ENCODE measurements at places on chromosomes 3 and 15. TPM values are rescaled to one million over a fixed set of nuclear protein-coding genes. Genes with fewer than 3 reads are reported as not detected.

- H3K4me1 ChIP-seq: peaks cover 15% of the 10 kb centered on the region
- H3K27ac ChIP-seq: no peak overlapping the region
- H3K4me3 ChIP-seq: no peak overlapping the region
- no peaks in the 10 kb centered on the region for H3K36me3 ChIP-seq
These were observed 161.7 kb downstream of the MECOM start for GRCh38 chr3:169501777-169502320.

DNA sequence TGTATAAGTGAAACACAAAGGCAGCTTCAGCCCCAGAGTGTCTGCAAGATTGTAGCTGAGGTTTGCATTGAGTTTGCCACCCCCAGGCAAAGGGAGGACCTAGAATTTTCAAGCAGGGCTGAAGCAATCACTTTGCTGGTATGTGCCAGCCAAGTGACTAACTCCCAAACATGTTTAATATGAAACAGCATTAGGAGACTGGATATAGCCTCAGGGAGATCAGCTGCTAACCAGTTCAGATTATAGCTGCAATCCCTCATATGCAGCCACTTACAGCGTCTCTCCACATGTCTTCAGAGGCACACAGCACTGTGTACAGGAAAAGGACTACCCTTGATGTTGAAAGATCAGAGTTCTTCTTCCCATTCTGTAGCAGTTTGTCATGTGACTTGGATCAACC is 38.4 kb upstream of the PPP2R3A start:
- no peaks in the 10 kb centered on the region for H3K4me1 ChIP-seq
- no peaks in the 10 kb centered on the region for H3K36me3 ChIP-seq
- no peak overlapping the region for H3K4me3 ChIP-seq
- no peak for DNase-seq

DNA sequence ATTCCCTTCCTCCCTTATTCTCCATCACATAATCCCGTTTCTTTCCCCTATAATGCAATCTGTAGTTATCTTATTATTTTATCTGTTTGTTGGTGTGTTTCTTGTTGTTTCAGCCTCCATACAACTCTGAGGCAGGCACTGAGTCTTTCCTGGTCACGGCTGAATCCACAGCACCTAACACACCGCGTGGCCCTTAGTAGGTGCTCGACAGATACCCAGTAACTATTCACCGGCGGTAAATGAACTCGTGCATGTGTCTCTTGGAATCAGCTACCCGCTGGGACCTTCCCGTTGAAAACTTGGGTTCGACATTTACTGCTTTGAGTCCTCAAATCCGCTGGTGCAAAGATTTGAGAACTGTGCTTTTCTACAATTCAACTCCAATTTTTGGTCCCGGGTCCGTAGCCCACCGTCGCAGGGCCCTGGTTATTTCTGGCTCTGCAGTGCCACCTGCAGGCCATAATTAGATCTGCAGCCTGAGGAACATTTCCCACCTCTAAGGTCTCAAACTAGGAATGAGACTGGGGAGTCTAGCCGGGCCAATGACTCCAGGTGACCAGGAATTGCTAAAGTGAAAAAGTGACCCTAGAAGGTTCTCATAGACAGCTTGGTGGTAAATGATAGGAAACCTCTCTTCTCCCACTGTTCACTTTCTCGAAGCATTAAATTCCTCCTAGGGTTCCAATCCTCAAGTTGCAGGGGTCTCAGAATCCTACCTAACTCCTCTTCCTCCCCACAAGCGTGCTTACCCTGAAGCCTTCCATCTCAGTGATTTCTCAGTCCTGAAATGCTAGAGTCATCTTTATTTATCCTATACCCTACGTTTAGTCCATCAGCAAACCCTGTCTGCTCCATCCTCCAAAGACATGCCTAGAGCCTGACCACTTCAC is 40.0 kb upstream of the TRH start:
- no peaks in the 10 kb centered on the region for H3K27me3 ChIP-seq
- DNase-seq: peak; percentile 43
- H3K36me3 ChIP-seq: peaks cover 6% of the 10 kb centered on the region

GRCh38 chr3:141992512-141992911 is 116.1 kb downstream of the ATP1B3 start:
- no peaks in the 10 kb centered on the region for H3K27me3 ChIP-seq
- no peak overlapping the region for H3K27ac ChIP-seq
- H3K4me1 ChIP-seq: peaks cover 5% of the 10 kb centered on the region
- no peak for DNase-seq
- H3K36me3 ChIP-seq: peaks cover 3% of the 10 kb centered on the region
- no peak overlapping the region for H3K4me3 ChIP-seq

- DNase-seq: no peak
- peaks cover 6% of the 10 kb centered on the region for H3K27me3 ChIP-seq
- no peak overlapping the region for H3K4me3 ChIP-seq
- no peaks in the 10 kb centered on the region for H3K36me3 ChIP-seq
- no peaks in the 10 kb centered on the region for H3K4me1 ChIP-seq
- H3K27ac ChIP-seq: no peak overlapping the region
These were observed 169.5 kb upstream of the CNTN6 start for GRCh38 chr3:923161-923910.

- H3K36me3 ChIP-seq: no peaks in the 10 kb centered on the region
- H3K4me3 ChIP-seq: no peak overlapping the region
- peaks cover 8% of the 10 kb centered on the region for H3K4me1 ChIP-seq
- DNase-seq: no peak
- H3K27ac ChIP-seq: no peak overlapping the region
These were observed 6.0 kb upstream of the TSEN2 start for GRCh38 chr3:12478326-12478725.

DNA sequence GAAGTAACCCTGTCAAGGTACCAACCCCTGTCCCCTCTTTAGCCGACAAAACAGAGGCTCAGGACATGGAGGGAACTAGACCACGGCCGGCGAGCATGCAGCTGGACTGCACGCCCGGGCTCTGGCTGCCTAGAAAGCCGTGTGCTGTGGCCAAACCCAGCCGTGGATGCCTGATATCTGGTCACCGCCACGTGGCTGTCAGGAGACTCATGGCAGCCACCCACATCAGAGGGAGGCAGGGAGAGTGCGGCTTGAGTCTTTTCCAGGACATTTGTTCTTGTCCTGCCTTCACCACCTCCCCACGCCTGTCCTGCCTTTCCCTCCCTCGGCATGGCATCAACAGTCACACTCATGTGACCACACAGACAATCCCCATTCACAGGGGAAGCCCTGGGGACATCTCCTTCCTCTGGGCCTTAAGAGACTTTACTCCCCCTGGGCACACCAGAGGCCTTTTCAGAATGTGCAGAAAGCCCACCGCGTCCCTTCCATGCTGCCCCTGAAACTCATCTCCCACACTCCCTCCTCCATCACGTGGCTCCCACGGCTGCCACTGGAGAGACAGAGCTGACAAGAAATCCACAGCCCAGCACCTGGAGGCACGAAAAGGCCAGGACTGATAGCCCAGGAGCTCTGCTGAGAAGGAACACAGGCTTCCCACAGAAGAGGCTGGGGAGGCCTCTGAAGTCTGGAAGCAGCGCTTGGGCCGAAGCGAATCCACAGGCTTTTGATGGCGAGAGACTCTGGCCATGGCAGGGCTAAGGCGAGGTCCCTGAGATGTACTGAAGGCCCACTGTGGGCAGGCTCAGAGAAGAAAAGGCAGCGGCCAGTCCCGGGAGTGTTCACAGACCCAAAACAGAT is 71.2 kb upstream of the IQSEC1 start:
- DNase-seq: no peak
- H3K27me3 ChIP-seq: peaks cover 13% of the 10 kb centered on the region
- no peak overlapping the region for H3K27ac ChIP-seq
- H3K36me3 ChIP-seq: no peaks in the 10 kb centered on the region
- H3K4me1 ChIP-seq: no peaks in the 10 kb centered on the region
- no peak overlapping the region for H3K4me3 ChIP-seq

DNA sequence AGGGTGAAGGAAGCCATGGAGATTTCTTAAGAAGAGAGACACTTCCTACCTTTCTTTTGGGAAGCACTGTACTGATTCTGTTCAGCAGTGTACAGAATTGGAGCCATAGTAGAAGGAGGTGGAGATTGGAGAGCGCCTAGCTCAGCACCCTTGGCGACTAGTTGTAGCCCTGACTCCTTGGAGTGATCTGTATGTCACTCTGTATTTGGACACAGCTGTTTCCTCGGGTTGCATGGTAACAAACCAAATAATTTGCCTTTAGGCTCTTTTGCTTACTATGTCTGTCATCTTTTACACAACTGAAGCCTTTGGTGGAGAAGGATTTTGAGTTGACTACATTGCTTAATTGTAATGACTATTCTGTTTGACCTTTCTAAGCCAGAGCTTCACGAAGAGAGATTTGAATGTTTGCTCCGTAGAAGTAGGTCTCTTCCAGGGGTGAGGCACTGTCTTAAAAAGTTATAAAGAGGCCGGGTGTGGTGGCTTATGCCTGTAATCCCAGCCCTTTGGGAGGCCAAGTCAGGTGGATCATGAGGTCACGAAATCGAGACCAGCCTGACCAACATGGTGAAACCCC is 77.1 kb downstream of the AKAP13 start:
- no peak for DNase-seq
- H3K27me3 ChIP-seq: no peaks in the 10 kb centered on the region
- H3K4me3 ChIP-seq: no peak overlapping the region
- peaks cover 6% of the 10 kb centered on the region for H3K36me3 ChIP-seq
- H3K4me1 ChIP-seq: peaks cover 59% of the 10 kb centered on the region

GRCh38 chr3:39190281-39191025 is 1.9 kb downstream of the XIRP1 start:
- peaks cover 7% of the 10 kb centered on the region for H3K4me1 ChIP-seq
- no peaks in the 10 kb centered on the region for H3K27me3 ChIP-seq
- H3K36me3 ChIP-seq: no peaks in the 10 kb centered on the region

DNA sequence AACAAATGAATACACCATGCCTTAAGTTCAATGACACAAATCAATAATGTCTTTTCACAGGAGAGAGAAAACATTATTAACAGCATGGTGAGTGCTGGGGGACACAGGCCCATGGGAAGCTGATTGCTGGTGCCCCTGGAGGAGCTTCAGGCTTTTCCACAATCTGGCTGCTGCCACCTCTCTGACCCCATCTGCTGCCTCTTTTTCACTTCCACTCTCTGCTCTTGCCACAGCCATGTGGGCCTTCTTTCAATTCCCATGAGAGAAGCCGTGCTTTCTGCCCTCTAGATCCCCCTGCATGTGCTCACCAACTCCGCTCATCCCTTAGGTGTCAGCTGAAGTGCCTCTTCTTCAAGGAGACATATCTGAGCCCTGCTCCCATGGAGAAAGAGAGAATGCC is 21.0 kb upstream of the CTXND1 start:
- H3K4me1 ChIP-seq: peaks cover 15% of the 10 kb centered on the region
- DNase-seq: no peak
- H3K27ac ChIP-seq: no peak overlapping the region
- peaks cover 31% of the 10 kb centered on the region for H3K27me3 ChIP-seq
- H3K36me3 ChIP-seq: no peaks in the 10 kb centered on the region

- H3K27ac ChIP-seq: peak overlapping the region; percentile 60
- H3K4me1 ChIP-seq: no peaks in the 10 kb centered on the region
- peaks cover 39% of the 10 kb centered on the region for H3K36me3 ChIP-seq
- no peaks in the 10 kb centered on the region for H3K27me3 ChIP-seq
- no peak for DNase-seq
These were observed 70.1 kb downstream of the ST8SIA2 start for GRCh38 chr15:92463826-92464225.

GRCh38 chr3:161265916-161266571 is 44.9 kb downstream of the NMD3 start:
- no peaks in the 10 kb centered on the region for H3K4me1 ChIP-seq
- DNase-seq: no peak
- no peaks in the 10 kb centered on the region for H3K27me3 ChIP-seq
- no peak overlapping the region for H3K4me3 ChIP-seq
- H3K27ac ChIP-seq: no peak overlapping the region

GRCh38 chr15:59268168-59268851 is 61.7 kb downstream of the LDHAL6B start:
- no peak for DNase-seq
- H3K4me3 ChIP-seq: no peak overlapping the region
- H3K36me3 ChIP-seq: no peaks in the 10 kb centered on the region
- peaks cover 5% of the 10 kb centered on the region for H3K4me1 ChIP-seq

DNA sequence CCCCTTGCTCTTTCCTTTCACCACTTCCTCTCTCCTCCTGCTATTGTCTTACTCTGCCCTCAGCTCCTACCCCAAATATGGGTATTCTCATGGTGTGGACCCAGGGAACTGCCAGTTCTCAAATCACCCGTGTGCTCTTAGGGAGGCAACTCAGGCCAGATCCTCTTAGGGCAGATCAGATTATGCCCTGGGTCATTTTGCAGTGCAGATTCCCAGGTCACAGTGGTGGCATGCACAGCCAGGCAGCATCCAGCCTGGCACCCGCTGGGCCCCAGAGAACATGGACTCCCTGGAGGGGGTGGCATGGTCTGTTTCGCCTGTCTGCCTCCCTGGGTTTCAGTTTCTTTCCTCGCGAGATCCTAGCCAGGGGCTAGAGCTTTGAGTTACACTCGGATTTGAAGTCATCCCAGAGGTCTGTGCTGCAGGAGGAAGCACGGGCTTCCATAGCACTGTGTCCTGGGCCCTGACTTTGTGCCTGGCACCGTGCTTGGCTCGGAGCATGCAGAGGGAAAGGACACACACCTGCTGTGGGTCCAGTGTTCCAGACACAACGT is 96.1 kb downstream of the TOP2B start:
- H3K36me3 ChIP-seq: no peaks in the 10 kb centered on the region
- DNase-seq: no peak
- no peaks in the 10 kb centered on the region for H3K27me3 ChIP-seq
- peaks cover 16% of the 10 kb centered on the region for H3K4me1 ChIP-seq
- no peak overlapping the region for H3K27ac ChIP-seq

DNA sequence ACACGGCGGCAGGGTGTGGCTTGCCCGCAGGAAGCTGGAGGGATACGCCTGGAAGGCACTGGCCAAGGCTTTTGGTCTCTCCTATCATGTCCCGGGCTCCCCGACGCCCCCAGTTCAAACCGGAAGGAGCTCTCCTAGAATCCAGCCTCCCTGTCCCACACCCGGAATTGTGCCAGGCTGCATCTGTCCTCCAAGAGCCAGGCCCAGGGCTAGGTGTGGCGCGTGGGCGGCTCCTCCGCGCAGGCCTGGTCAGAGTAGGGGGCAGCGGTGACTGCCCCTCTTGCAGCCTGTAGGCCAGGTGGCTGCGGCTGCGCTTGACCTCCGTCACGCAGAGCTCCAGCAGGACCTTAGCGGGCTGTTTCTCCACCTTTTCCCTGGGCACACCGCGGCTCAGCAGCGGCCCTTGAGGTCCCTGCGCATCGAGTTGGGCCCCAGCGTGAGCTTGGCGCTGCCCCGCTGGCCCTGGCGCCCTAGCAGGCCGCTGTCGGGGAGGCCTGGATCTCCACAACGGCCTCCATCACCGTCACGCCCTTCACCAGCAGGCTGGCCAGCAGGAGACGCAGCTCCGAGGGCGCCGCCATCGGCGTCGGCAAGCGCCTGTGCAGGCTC is 15.9 kb upstream of the SIAH2 start:
- H3K36me3 ChIP-seq: no peaks in the 10 kb centered on the region
- no peak for DNase-seq
- H3K4me1 ChIP-seq: no peaks in the 10 kb centered on the region
- no peak overlapping the region for H3K4me3 ChIP-seq

- peaks cover 17% of the 10 kb centered on the region for H3K36me3 ChIP-seq
- no peak overlapping the region for H3K27ac ChIP-seq
- peaks cover 24% of the 10 kb centered on the region for H3K4me1 ChIP-seq
- no peak overlapping the region for H3K4me3 ChIP-seq
These were observed 977.6 kb downstream of the MCTP2 start for GRCh38 chr15:95208988-95209387.

Gene C3orf62
- 9.2 TPM for total RNA-seq

Gene MORC1
- total RNA-seq: not detected

Gene ATP10A
- 4.9 TPM for total RNA-seq

Gene AGBL1
- 0.05 TPM for total RNA-seq

Gene GRIP2
- total RNA-seq: 3.2 TPM

Gene SPTBN5
- 1.1 TPM for total RNA-seq

Gene ITIH3
- total RNA-seq: not detected

Gene EPHB3
- total RNA-seq: 13.4 TPM

Gene SMC4
- 180 TPM for total RNA-seq

Gene INKA1
- 17.3 TPM for total RNA-seq

Gene XIRP1
- total RNA-seq: not detected

Gene CCR9
- not detected for total RNA-seq

Gene SLC12A1
- total RNA-seq: 0.20 TPM
